Stimulated activated CD4-positive, alpha-beta T cell treated with anti-CD3 and anti-CD28 coated beads, Interleukin-15, amount 100 ng/mL, for 24 hours (primary cell): ENCODE measurements at places on chromosomes 5 and 9.

- DNase-seq, result no peak
Measured at GRCh38 chr5:74651710-74652109, 11.2 kb upstream of the ENC1 start.

- no peak for DNase-seq
Measured at GRCh38 chr5:175655411-175655810, 2.5 kb upstream of the HRH2 start.

GRCh38 chr9:129726322-129727160, 26.3 kb downstream of the PTGES start:
- DNase-seq, result peak; percentile 74

- no peak for DNase-seq
Measured at GRCh38 chr9:401223-401622, 186.6 kb downstream of the DOCK8 start.

- DNase-seq, result no peak
Measured at GRCh38 chr9:86585422-86586143, 231.4 kb upstream of the TUT7 start.

GRCh38 chr5:72746736-72747135, 69.7 kb upstream of the TNPO1 start:
- DNase-seq, result no peak

DNA sequence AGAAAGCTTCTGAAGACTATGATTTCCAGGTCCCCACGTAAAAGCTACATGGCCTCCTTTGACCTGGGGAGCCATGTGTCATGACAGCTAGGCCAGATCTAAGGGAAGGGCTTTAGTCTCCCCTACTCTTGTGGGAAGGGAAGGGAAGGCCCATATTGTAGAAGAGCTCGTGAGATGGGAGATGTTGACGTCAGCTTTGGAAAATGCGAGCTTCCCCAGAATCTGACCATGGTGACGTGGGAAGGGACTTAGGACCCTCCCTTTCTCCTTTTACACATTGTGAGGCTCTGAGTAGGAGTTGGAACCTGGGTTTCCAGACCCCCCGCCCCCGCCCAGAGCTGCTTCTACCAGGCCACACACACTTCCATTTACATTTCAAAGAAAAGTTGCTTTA, 165.5 kb downstream of the SYK start:
- no peak for DNase-seq

GRCh38 chr9:89046832-89047231, 55.6 kb downstream of the S1PR3 start:
- DNase-seq, result no peak

GRCh38 chr9:96136992-96137670, 164.8 kb downstream of the HSD17B3 start:
- no peak for DNase-seq

- DNase-seq, result no peak
Measured at GRCh38 chr9:92208693-92209524, 84.6 kb downstream of the IARS1 start.

GRCh38 chr9:4796988-4797853, 4.5 kb downstream of the RCL1 start:
- DNase-seq, result peak; percentile 9

DNA sequence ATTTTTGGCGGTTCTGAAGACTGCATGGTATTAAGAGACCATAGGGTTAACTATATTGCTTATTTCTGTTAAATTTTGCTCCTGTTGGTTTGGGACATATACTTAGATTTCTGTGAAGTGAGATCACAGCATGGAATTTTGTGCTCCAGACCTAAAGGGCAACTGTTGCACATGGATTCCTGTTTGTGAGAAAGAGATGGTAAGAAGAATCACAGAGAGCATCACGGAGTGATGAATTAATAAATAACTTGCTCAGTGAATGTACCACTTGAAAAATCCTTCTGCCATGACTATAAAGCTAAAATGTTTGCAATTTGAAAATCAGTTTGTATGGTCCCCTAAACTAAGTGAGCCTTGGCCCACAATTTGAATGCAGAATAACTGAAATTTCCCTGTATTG, 4.5 kb downstream of the PSAT1 start:
- no peak for DNase-seq

DNA sequence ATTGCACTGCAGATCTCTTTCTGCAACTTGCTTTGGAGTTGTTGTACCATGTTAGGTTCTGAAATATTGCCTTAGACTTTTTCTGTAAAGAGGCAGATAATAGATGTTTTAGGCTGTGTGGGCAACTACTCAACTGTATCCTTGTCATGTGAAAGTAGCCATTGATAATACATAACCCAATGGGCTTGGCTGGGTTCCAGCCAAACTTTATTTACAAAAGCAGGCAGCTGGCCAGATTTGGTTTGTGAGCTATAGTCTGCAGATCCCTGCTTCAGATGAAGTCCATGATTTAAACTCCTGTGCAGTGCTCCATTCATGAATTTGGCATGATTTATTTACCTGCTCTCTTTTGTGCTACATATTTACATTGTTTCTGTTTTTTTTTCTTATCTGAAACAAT, 300.4 kb downstream of the IRX2 start:
- no peak for DNase-seq

DNA sequence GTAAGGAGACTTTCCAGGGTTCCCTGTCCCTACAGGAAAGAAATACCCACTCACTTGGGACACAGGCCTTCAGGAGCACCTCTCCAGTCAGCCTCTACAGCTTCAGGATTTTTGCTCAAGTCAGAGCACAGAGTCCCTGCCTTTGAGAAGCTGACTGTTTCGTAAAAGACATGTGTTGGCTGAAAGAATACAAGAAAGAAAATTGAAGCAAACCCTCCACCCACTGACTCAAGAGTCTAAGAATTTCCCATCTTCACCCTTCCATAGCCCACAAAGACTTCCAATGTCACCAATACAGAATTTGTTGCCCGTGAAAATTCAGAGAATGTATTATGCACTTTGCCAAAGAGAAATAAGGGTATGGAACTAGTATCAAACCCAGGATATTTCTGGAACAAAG, 53.0 kb upstream of the ZNF622 start:
- DNase-seq, result no peak

GRCh38 chr5:169736653-169737052, 99.6 kb downstream of the DOCK2 start:
- DNase-seq, result no peak

- DNase-seq, result no peak
Measured at GRCh38 chr9:4799033-4799430, 6.3 kb downstream of the RCL1 start.

DNA sequence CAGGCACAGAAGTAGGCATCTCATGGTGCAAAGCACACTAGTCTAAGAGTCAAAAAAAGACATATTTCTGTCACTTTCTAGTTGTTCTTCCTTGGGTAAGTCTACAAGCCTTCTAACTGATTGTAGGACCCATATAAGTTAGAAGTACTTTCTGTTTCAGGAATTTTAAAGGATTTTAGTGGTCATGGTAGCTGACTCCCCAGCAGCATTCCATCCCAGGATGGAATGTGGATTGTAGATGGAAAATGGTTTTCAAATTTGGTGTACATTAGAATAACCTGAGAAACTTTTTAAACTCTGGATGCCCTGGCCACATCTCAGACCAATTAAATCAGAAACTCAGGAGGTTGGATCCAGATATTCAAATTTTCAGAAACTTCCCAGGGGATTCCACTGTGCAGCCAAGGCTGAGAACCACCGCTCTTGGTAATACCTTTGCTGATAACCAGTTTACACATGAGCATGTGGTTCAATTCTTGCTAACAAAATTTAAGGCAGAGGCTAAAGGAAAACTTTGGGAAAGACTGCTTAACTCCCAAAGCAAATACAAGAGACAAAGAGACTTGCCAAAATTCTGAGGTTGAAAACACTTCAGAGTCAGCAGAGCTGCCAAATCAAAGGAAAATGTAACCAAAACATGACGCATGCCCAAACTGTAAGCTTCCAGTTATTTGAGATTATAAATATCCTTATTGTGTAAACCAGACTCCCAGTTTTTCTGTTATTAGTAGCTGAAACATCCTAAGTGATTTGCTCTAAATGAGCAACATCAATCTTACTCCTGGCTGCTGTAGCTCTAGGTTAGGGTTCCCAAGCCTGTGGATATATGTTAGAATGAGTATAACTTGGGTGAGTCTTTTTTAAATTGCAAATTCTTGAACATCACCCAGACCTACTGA, 145.4 kb upstream of the MTAP start:
- no peak for DNase-seq

GRCh38 chr9:119810645-119811429, 441.6 kb upstream of the BRINP1 start:
- DNase-seq, result no peak

- DNase-seq, result no peak
Measured at GRCh38 chr5:60208716-60209115, 315.2 kb upstream of the PDE4D start.

DNA sequence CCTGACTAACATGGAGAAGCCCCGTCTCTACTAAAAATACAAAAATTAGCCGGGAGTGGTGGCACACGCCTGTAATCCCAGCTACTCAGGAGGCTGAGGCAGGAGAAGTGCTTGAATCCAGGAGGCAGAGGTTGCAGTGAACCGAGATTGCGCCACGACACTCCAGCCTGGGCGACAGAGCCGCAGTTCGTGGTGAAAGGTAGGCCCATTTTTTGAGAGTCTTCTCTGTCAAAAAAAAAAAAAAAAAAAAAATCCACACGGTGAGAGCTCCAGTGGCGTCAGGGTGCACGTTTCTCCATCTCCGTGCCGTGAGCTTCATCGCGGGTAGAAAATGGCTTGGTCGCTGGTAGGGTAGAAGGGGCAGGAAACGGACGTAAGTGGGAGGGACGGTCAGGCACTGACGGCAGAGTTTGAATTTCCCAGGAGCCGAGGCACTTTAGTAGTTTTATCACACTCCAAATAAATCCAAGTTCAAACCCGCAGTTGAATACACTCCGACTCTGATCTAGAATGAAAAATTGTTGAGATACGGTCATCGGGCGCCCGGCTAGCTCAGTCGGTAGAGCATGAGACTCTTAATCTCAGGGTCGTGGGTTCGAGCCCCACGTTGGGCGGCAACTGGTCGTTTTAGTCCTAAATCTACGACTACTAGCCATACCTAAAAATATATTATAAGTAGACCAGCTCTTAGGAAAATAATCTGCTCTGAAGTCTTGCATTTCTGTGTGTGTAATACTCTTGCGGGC, 2.4 kb upstream of the TRIM7 start:
- DNase-seq, result peak; percentile 95

GRCh38 chr5:72559866-72560766, 52.9 kb upstream of the ZNF366 start:
- no peak for DNase-seq

GRCh38 chr9:129489838-129490582, 130.9 kb downstream of the C9orf50 start:
- DNase-seq, result peak; percentile 61

DNA sequence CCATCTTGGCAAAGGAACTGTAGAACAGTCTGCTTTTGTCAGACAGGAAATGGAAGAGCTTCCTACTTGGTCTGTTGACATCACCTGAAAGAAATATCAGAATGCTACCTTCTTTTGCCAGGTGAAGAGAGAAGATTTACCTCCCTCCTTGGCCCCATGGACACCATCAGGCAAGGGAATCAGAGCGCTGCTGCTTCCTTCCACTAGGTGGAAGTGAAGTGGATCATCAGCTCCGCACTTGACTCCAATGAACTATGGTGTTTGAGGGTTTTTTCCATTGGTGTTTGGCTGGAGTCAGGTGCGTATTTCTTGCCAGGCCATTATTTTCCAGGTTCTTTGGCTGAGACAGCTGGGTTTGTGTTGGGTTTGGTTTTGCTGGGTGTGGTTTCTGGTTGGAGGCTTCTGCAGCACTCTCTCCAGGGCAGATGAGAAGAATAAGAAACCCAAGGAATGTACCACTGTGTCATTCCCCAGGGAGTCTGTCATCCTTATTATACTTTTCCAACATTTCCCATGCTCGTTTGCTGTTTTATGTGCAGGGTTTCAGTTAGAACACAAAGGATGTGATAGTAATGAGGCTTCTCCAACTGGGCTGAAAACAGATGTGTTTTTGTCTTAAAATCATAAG, 12.4 kb downstream of the SPATA31E1 start:
- no peak for DNase-seq

DNA sequence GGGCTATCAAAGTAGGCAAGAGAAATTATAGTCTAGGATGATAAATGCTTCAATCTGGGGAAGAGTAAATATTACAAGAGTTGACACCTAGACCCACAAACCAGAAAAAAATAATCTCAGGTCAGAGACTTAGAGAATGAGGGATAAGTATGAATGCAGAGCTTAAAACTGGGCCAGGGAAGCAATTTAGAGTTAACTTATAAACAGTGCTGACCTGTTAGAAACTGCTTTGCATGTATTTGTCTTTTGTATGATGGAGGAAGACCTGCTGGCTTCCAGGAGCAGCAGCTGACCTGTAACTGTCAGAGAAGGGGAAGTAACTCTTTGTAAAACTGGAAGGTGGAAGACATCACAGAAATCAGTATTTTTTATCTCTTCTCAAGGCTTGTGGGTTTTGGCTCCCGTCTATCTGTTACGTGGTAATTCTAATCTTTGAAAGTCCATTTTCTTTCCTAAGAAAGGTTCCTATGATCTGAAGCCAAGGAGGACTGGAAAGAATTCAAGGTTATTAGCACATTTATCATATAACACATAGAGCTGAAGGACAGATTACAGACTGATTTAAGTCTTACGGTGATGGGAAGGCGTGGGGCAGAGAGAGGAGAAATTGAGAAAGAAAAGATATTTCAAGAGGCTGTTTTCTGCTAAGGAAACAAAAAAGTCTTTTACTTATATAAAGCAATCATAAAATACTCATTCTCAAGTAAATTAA, 114.7 kb upstream of the ADAMTS19 start:
- DNase-seq, result no peak

- no peak for DNase-seq
Measured at GRCh38 chr5:149951138-149951749, 6.7 kb upstream of the PDE6A start.

DNA sequence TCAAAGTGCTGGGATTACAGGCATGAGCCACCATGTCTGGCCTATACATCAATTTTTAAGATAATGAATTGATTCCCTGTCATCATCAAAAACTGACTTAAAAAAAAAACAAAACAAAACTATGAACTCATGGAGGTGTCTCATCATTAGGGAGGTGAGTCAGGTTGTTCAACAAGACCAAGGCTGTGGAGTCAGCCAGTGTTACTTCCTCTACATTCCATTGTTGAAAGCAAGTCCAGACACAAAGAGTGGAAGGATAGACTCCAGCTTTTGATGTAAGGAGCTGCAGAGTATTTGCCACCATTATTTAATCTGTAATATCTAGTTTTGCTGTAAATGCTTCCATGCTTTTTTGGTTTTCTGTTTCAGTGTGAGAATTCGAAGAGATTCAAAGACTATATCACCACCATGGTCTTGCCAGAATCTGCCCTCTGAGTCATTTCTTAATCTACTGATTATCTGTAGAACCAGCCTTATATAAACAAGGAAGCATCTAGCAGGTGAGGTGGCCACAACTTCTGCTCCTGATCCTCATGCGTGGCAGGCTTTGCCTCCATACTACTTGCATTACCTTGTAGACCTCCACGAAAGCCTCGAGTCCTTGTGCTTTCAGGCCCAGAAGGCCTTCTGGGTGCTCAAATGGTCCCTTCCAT, 156.1 kb downstream of the FGF1 start:
- DNase-seq, result no peak

GRCh38 chr5:171311322-171312077, 2.5 kb downstream of the TLX3 start:
- DNase-seq, result no peak

GRCh38 chr9:78278177-78278777, 18.6 kb upstream of the PSAT1 start:
- no peak for DNase-seq

GRCh38 chr9:134597957-134598883, 43.4 kb upstream of the COL5A1 start:
- DNase-seq, result no peak
